ENCODE measurements at places on chromosomes 12 and 14. TPM values are rescaled to one million over a fixed set of nuclear protein-coding genes. Genes with fewer than 3 reads are reported as not detected.
A peak's percentile ranks its signal among the peaks of the same experiment; 100 is the strongest.

- H3K4me3 ChIP-seq = no peak overlapping the region
- no peak for DNase-seq
- no peaks in the 10 kb centered on the region for H3K36me3 ChIP-seq
- H3K27me3 ChIP-seq = no peaks in the 10 kb centered on the region
Measured at GRCh38 chr12:14129611-14130195, 148.3 kb upstream of the GRIN2B start.

GRCh38 chr12:113439606-113440030 is 17.4 kb downstream of the SDSL start:
- no peak overlapping the region for H3K4me3 ChIP-seq
- H3K4me1 ChIP-seq = no peaks in the 10 kb centered on the region
- H3K27me3 ChIP-seq = peaks cover 13% of the 10 kb centered on the region
- DNase-seq = no peak
- no peak overlapping the region for H3K27ac ChIP-seq

- H3K36me3 ChIP-seq = no peaks in the 10 kb centered on the region
- H3K4me1 ChIP-seq = no peaks in the 10 kb centered on the region
- no peaks in the 10 kb centered on the region for H3K27me3 ChIP-seq
- no peak overlapping the region for H3K27ac ChIP-seq
Measured at GRCh38 chr12:74111688-74112360, 425.8 kb upstream of the ATXN7L3B start.

DNA sequence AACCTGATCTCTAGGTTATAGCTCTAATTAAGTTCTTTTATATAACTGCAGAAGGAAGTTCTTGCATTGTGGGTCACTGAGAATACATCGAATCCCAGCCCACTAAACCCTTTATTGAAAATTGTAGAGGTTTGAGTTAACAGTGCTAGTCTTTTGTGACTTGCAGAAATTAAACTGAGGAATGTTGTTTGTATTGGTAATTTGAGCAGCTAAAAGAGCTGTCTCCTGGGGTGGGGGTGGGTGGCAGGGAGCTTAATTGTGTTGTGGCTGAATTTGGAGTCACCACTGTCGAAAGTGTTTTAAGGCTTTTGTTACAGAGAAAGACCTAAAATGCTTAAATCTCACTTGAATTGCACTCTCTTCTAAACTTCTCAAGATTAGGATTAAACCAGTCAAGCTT is 3.2 kb upstream of the COX8C start:
- no peak overlapping the region for H3K27ac ChIP-seq
- H3K36me3 ChIP-seq = no peaks in the 10 kb centered on the region

DNA sequence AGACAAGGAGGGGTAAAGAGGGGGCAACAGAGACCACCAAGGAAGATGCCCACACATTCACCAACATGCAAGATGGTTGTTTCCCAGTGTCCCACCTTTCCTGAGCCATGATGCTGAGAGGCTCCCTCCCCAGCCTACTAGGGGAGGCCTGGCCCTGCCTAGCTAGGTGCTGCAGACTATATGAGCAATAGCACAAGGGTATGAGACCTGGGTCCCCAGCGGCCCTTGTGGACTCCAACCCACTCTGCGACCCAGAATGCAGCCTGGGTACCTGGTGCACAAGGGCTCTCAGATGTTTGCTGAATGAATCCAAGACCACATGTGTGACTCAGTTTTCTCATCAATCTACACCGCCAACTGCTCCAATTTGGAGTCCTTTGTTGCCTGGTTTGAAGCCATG is 13.9 kb downstream of the TGFB3 start:
- no peak for DNase-seq
- no peak overlapping the region for H3K4me3 ChIP-seq
- no peaks in the 10 kb centered on the region for H3K36me3 ChIP-seq
- H3K27ac ChIP-seq = no peak overlapping the region
- no peaks in the 10 kb centered on the region for H3K4me1 ChIP-seq

DNA sequence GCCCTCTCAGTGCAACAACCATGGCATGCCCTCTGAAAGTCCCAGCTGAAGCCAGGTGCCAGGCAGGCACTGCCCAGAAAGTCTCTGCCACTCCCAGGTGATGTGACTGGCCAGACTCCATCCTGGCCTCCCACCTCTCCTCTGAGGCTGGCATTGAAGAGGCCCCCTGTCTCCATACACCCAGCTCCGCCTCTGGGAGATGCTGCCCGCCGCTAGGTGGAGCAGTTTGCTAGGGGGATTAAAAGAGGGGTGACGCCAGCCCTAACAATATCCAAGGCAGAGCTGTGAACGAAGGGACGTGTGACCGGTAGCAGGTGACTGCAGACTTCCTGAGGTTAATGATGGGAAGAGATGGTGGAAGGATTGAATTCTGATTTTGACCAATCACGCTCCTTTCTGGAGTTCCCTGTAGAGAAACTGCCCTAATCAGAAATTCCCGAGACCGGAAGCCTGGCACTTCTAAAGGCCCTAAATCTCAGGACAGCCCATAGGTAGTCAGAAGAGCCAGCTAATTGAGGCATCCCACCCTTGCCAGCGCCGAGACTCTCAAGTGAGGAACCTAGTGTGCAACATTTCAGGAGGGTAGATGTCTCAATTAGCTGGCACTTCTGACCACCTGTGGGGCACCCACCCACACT is 8.3 kb upstream of the PLEK2 start:
- no peak overlapping the region for H3K27ac ChIP-seq
- no peaks in the 10 kb centered on the region for H3K36me3 ChIP-seq
- H3K4me1 ChIP-seq = peaks cover 10% of the 10 kb centered on the region

DNA sequence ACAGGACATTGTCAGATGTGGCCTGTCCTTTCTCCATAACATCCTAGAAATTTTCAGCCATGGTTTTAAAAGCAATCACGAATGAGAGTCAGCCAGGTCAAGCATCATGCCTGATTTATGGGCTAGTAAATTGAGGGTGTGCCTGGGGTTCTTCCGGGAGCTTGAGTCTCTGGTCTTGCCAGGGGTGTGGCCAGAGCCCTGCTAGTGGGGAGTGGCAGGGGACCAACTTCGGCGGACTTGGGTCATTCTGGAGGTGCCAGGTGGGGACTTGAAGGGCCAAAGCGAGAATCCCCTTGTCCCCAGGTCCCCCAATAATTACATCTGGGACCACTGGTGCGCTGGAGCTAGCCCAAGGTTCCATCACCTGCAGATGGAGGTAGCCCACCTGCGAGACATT is 5.7 kb downstream of the OTUB2 start:
- peaks cover 21% of the 10 kb centered on the region for H3K4me1 ChIP-seq
- no peak overlapping the region for H3K4me3 ChIP-seq
- no peaks in the 10 kb centered on the region for H3K36me3 ChIP-seq

- no peak for DNase-seq
- H3K4me1 ChIP-seq = peaks cover 14% of the 10 kb centered on the region
- peaks cover 5% of the 10 kb centered on the region for H3K36me3 ChIP-seq
Measured at GRCh38 chr12:116922194-116922897, 11.6 kb downstream of the FBXW8 start.

DNA sequence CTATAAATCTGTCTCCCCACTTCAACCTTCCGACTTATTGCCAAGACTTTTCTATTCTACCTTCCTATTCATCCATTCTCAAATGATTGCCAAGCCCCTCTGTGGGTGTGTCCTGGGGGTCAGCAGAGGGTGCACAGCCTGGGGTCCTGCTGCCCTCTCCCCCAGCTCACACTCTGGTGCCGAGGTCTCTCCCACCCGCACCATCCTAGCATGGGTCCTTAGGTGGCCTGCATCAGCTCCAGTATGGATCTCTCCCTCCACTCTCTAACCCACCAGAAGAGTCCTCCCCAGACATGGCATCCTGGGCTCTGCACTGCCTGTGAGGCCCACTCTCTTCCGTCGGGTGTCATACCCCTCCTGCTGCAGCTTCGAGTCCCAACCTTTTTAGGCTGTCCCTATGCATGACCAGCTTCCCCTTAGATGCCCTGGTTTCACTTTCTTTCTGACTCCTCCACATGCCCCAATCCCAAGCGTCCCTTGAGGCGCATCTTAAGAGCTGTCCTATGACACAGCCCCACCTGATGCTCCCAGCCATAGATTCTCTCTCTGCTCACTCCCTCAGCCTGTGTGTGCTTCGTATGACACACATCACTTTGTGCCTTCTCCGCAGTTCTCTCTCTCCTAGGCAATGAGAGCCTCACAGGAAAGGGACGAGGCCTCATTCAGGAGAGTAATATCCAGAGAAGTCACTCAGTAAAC is 43.9 kb downstream of the GIT2 start:
- peak overlapping the region; percentile 8 for H3K4me3 ChIP-seq
- H3K4me1 ChIP-seq = peaks cover 56% of the 10 kb centered on the region
- no peaks in the 10 kb centered on the region for H3K27me3 ChIP-seq
- H3K36me3 ChIP-seq = peaks cover 20% of the 10 kb centered on the region
- H3K27ac ChIP-seq = peak overlapping the region; percentile 95

- DNase-seq = no peak
- no peaks in the 10 kb centered on the region for H3K4me1 ChIP-seq
- H3K36me3 ChIP-seq = no peaks in the 10 kb centered on the region
- no peaks in the 10 kb centered on the region for H3K27me3 ChIP-seq
Measured at GRCh38 chr12:99223579-99223978, 424.0 kb upstream of the GARIN6 start.

DNA sequence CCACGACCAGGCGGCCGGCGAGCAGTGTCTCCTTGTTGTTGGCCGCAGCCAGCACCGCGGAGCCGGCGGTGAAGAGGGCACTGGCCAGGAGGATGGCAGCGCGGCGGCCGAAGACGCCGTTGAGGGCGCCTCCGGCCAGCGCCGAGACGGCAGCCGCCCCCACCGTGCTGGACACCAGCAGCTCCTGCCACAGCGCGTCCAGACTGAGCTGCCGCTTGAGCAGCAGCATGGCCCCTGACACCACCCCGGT is 691 bp downstream of the SLC2A13 start:
- peaks cover 3% of the 10 kb centered on the region for H3K27me3 ChIP-seq
- peaks cover 10% of the 10 kb centered on the region for H3K4me1 ChIP-seq
- H3K4me3 ChIP-seq = peak overlapping the region; percentile 71
- peak overlapping the region; percentile 34 for H3K27ac ChIP-seq

Gene FAIM2
- 0.10 TPM for total RNA-seq

Gene LUM
- 128 TPM for total RNA-seq

Gene SCNN1A
- 1.3 TPM for total RNA-seq

Gene COX8C
- not detected for total RNA-seq

Gene SLC39A5
- 0.39 TPM for total RNA-seq

Data from astrocyte (in vitro differentiated cells and primary cell).